ENCODE measurements at places on chromosomes 7 and 10. TPM values are rescaled to one million over a fixed set of nuclear protein-coding genes. Genes with fewer than 3 reads are reported as not detected.

BHLHA15 gene
- polyA plus RNA-seq = 4.1 TPM

GRCh38 chr10:102118867-102119266 is 1.3 kb downstream of the LDB1 start:
- H3K27ac ChIP-seq = no peak overlapping the region

GRCh38 chr10:23432639-23433038 is 6.2 kb upstream of the OTUD1 start:
- no peaks in the 10 kb centered on the region for H3K36me3 ChIP-seq
- H3K27ac ChIP-seq = no peak overlapping the region
- no peak overlapping the region for H3K4me3 ChIP-seq
- no peak for DNase-seq

- no peaks in the 10 kb centered on the region for H3K36me3 ChIP-seq
- no peak for DNase-seq
- no peak overlapping the region for H3K4me3 ChIP-seq
- no peaks in the 10 kb centered on the region for H3K27me3 ChIP-seq
- no peak overlapping the region for H3K27ac ChIP-seq
- no peaks in the 10 kb centered on the region for H3K4me1 ChIP-seq
Measured at GRCh38 chr7:124728610-124729009, 37.0 kb downstream of the GPR37 start.

GRCh38 chr10:21055339-21056135 is 158.4 kb upstream of the NEBL start:
- DNase-seq = no peak
- no peaks in the 10 kb centered on the region for H3K4me1 ChIP-seq
- no peak overlapping the region for H3K4me3 ChIP-seq
- no peaks in the 10 kb centered on the region for H3K36me3 ChIP-seq
- no peak overlapping the region for H3K27ac ChIP-seq

GRCh38 chr10:62815381-62816075 is 638 bp downstream of the EGR2 start:
- H3K4me1 ChIP-seq = peaks cover 8% of the 10 kb centered on the region
- peaks cover 8% of the 10 kb centered on the region for H3K27me3 ChIP-seq
- no peak for DNase-seq
- H3K27ac ChIP-seq = no peak overlapping the region

Measured in small intestine (tissue), 16 donors.